ENCODE measurements at places on chromosomes 1 and 21.

GRCh38 chr1:101073836-101074235 is 48.3 kb upstream of the DPH5 start:
- DNase-seq = no peak

DNA sequence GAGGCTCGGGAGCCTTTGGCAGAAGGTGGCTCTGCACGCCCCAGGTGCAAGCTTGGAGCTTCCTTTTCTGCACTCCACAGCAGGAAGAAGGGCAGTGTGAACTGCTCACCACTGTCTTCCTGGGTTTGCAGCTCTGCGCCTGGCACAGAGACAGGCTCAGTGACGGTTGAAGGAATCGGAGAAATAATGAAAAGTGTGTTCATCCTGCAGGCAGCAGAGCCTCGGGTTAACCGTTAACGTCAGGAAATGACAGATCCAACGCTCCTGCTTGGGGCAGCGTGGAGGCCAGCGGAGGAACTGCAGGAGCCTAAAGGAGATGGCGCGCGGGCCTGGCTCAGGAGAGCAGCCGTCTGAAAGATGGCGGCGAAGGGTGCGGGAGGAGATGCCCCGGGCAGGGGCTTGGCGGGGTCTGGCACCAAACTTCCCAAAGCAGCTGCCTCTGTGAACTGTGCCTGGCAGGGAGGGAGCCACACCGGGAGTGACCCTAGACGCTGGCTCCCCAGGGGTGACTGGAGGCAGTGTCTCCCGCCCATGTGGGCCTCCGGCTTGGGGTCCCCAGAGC is 10.9 kb upstream of the SAMD11 start:
- no peak for DNase-seq

DNA sequence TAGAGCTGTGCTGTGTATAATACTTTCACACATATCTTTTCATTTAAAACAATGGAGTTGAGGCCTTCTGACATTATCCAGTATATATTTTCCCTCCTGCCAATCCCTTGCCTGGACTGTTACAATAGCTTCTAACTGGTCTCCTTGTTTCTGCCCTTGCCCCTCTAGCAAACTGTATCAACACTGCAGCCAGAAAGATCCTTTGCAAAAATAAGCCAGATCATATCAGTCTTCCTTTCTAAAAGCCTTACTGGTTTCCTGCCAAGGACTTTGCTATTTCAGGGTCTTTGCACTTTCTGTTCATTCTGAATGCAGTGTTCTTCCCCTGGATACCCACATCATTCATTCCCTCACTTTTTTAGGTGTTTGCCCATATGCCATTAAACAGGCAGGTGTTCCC is 370.1 kb downstream of the PTBP2 start:
- no peak for DNase-seq

DNA sequence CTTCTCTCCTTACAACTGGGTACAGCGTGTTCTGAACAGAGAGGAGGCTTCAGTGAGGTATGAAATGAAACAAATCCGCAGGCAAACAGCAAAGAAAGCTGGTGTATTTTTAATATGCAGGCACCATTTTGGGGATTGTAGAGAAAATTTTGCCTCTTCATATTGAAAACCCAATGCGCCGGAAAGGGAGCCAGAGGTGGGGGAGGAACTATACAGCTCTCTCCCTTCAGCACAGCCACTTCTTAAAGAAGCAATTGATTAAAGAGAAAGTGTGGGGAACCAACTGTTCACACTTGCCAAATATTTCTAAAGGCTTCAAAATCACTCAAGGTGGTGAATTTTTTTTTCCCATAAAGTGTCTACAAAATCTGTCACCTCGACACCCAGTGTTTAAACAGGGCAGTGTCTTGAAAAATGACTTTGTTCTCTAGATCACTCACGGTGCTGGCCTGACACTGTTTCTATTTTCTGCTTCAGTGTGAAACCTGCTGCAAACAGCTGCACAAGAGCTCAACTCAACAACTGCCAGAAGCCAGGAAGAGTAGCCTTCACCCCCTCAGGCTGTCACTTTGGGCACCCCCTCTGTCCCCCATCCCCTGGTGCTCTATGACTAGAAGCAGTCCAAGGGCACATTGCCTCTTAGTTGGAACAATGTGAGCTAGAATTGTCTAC is 123.8 kb upstream of the CTTNBP2NL start:
- DNase-seq = no peak

- DNase-seq = no peak
These were observed 308.4 kb downstream of the RGS7 start for GRCh38 chr1:241048622-241049021.

- DNase-seq = no peak
These were observed 100.5 kb downstream of the NGF start for GRCh38 chr1:115237507-115237906.

- no peak for DNase-seq
These were observed 18.0 kb downstream of the DLGAP3 start for GRCh38 chr1:34911465-34911864.

GRCh38 chr1:202806845-202807450 is 1.3 kb downstream of the KDM5B start:
- no peak for DNase-seq

GRCh38 chr1:5966543-5967205 is 25.6 kb downstream of the NPHP4 start:
- DNase-seq = no peak

DNA sequence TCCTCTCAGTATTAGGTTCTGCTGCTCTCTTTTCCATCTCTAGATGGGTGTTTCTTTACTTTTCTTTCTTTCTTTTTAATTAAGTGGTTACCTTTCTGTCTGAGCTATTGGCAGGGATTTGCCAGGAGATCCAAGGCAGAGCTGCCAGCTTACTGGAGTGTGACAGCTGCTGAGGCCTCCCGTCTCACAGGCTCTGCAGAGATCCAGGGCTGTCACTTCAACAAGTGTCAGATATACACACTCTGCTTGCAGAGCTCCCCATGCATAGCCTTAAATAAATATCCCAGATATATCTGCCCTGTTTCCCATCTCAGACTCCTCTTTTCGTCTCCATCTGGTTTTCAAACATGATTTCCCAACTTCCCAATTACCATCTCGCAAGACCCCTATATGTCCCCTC is 124.3 kb downstream of the NOS1AP start:
- no peak for DNase-seq

Measured in non-pigmented ciliary epithelial cell (primary cell).